ENCODE measurements at places on chromosomes 3 and 15.

GRCh38 chr15:88376574-88377174, 90.5 kb downstream of the MRPL46 start:
- no peak for DNase-seq

DNA sequence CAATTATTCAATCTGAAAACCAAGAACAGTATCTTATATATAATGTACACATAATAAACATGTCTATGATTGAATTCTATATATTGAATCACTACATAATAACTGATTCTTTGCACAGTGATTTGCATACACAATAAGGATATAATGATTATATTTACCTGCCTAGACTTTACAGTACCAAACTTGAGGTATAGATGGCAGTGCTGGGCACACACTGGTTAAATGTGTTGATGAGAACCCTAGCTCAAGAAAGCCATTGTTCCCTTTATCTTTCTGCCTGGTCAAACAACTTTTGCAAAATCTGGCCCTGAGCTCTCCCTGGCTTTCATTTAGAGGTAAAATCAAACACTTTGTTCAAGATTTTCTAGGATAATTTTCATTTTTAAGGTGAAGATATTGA, 697.7 kb downstream of the TUSC7 start:
- DNase-seq, result no peak

DNA sequence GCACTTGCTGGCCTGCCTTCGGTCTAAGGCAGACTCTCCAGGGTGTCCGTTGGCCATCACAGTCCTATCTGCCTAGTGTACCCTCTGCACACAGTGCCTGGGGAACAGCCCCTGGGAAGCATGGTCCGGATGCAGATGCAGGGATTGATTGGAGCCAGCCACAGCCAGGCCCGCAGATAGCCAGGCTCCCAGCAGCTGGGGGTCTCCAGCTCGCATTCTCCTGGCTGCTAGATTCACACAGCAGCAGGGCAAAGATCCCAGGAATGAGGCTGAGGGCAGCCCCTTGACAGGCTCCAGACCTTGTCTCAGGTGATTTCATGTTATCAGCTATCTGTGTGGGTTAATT, 41.4 kb downstream of the IRAK2 start:
- DNase-seq, result no peak

DNA sequence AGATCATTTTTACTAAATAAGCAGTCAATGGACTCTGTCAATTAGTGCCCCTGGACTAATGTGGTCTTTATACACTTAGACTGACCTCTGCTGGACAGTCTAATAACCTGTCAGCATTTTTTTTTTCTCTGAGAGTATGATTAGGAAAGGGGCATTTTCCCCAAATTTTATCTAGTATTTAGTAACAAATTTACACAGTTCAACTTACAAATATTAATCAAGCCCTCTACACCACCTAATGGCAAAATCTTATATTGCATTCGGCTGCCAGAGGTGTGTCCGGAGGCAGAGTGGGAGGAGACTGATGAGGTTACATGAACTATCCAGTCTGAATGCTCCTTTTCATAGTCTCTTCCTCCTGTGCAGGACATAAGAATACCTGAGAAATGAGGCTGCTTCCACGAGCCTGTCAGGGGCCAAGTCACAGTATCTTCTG, 36.0 kb upstream of the COLQ start:
- no peak for DNase-seq

DNA sequence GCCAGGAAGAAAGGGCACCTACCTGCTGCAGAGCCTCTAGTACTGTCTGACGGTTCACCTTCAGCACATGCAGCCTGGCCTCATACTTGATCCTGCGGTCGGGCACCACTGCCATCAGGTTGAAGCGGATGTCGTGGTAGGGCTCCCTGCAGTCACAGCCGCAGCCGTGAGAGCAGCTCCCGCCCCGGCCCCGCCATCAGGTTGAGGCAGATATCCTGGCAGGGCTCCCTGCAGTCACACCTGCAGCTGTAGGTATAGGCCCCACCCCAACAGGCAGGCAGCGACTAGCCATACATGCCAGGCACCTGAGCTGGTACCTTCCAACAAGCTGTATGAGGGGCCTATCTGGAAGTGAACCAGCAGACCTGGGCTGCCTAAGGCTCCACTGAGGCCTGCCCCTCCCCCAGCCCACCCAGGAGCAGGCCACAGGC, 38.7 kb downstream of the SEMA3G start:
- DNase-seq, result no peak

GRCh38 chr3:185215873-185216606, 37.8 kb downstream of the EHHADH start:
- no peak for DNase-seq

DNA sequence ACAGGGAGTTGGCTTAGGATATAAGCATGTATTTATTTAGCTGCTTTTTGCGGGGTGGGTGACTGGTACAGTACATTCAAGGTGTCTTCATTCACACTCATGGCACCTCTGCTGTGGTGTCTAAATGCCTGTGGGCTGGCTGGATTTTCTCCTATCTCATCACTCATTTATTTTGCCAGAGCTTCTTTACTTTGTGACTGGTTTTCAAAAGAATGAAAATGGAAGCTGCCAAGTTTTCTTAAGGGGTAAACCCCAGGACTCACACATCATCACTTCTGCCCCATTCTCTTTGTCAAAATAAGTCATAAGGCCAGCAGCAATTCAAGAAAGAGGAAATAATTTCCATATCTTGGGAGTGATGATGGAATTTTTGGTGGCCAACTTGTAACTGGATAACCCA, 493.4 kb upstream of the ALCAM start:
- no peak for DNase-seq

- no peak for DNase-seq
Measured at GRCh38 chr3:152769523-152769922, 65.4 kb upstream of the P2RY1 start.

DNA sequence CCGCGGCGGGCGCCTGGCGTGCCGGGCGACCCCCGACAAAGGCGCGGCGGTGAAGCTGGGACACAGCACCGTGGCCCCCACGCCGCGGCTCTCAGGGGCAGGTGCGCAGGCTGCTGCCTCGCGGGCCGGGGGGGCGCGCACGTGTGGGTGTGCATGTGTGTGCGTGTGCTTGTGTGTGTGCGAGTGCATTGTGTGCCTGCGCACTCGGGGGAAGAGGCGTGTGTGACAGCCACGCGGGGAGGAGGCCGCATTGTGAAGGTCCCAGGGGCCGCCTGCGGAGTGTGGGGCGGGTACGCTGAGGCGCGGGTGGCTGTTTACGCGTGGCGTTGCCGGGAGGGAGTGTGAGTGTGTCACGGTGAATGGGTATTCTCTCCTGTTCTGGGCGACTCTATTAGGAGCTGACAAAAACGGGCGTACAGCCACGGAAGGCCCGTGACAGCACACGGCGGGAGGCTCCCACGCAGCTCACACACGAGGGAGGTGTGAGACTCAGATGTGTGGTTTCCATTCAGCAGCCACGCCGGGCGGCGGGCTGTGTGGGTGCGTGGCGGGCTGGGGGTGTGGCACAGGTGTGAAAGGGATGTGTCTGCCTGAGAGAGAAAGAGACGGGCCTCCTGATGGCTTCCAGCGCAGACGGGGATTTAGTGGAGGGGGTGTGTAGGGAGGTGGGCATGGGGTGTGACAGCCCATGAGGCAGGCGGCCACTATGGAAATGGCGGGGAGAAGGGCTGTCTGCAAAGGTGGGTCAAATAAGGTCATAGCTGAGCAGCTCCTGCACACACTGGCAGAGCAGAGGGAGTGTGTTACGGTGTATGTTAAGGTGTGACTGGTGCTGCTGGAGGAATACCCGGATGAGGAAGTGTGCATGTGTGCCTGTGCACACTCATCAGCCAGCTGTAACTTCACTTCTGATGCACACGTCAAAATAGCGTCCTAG, 750 bp downstream of the PODXL2 start:
- DNase-seq, result no peak

GRCh38 chr3:122458992-122459391, 43.1 kb upstream of the WDR5B start:
- DNase-seq, result no peak

DNA sequence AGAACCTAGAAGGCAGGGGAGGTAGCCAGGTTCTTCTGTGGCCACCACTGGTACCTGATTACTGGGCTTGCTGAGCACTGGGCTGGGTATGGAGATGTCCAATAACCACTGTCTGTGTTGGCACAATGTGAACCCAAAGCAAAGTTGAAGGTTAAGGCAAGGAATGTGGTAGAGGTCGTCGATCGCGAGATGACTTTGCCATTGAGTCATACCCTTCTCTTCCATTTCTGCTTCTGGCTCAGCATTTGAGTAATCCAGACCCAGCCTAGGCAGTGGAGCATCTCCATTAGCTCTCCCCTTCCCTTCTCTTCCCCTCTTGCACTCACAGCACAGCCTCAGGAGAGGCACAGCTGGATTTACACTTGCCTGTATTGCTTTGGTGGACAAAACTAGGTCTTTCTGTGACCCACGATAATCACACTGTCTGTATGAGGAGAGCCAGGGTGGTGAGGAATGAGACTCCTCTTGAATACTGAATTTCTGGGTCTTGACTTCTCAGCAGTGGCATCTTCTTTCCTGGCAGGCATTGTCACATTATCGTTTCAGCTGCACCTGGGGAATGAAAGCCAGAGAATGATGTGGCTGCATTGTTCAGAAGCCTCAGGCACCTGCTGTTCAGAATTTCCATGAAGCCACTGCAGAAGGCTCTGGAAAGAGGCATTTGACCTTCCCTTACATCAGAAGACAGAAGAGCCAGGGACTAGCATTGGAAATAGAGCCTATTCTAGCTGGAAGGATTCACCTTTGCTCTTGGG, 272.6 kb downstream of the PDCD6IP start:
- DNase-seq, result no peak

DNA sequence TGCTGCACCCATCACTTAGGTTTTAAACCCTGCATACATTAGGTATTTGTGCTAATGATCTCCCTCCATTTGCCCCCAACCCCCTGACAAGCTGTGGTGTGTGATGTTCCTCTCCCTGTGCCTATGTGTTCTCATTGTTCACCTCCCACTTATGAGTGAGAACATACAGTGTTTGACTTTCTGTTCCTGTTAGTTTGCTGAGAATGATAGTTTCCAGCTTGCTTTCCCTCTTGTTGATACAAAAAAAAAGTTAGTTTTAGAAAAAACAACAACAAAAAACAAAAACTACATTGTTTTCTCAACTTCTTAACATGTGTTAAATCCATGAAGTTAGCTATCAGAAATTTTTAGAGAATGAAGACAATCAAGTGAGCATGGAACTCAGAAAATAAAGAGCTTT, 953.0 kb downstream of the VGLL3 start:
- DNase-seq, result no peak

DNA sequence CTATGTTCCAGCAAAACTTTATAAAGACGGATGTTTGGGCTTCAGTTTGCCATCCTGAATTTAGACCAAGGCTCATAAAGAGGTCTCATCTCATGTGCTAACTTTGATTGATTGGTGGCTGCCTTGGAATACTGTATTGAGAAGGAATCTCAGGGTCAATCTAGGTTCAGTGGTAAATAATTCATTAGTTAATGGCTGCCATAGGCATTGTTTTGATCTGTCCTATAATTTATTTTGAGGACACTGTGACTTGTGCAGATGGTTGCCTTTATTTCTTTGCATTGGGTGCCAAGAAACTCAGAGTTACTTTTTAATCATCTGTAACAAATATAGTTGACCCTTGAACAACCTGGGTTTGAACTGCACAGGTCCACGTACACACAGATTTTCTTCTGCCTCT, 159.8 kb downstream of the B3GALNT1 start:
- DNase-seq, result no peak

DNA sequence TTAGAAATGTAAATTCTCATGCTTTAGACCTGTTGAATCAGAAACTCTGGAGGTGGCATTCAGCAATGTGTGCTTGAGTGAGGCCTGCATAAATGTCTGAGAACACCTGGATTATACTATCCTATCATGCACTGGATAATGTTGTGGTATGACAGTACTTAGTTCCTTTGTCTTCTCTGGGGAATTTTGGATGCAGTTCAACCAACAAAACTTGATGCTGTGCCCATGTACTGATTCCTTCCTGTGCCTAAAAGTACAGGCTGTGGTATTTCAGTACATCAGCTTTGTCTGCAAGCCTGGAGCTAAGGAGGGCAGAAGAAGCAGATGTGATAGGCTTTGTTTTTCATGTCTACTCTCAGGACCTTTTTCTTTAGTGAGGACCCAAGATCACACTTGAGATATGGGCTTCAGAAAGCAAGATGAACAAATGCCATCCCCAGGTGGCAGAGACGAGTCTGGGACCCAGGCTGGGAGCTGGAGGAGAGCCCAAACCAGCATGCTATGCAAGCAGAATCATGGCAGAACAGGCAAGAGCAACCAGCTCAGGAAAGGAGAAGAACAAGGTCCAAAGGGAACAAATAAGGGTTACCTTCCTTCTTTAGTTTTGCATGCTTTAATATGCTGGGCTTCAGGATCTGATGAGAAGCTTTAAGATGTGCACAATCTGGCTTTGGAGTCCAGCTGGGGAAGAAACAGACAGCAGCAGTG, 124.7 kb downstream of the MYRIP start:
- no peak for DNase-seq

GRCh38 chr3:193207290-193208273, 33.4 kb upstream of the PLAAT1 start:
- DNase-seq, result no peak

GRCh38 chr3:194086388-194087075, 49.4 kb upstream of the HES1 start:
- no peak for DNase-seq

GRCh38 chr15:57784081-57784511, 77.6 kb downstream of the POLR2M start:
- DNase-seq, result no peak

GRCh38 chr3:30933478-30934207, 39.2 kb upstream of the GADL1 start:
- no peak for DNase-seq

GRCh38 chr3:128349963-128350599, 116.6 kb downstream of the DNAJB8 start:
- DNase-seq, result no peak

GRCh38 chr15:58773024-58773423, 1.9 kb downstream of the MINDY2 start:
- no peak for DNase-seq

DNA sequence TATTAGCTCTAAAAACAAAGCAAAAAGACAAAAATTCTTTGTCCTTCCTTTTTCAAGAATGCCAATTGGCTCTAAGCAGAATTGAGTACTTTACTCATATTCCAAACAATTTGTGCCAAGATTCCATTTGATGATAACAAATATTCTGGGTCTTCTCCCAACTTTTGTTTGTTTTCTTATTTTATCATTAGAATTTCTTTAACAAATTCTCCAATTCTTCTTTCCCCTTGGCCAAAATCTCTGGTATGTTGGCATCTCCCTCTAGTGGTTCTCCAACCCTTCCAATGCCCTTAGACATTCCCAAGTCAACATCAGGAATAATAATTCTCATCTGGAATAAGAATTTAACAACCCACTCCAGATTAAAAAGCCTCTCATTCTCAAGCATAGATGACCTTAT, 5.3 kb downstream of the CPOX start:
- no peak for DNase-seq

DNA sequence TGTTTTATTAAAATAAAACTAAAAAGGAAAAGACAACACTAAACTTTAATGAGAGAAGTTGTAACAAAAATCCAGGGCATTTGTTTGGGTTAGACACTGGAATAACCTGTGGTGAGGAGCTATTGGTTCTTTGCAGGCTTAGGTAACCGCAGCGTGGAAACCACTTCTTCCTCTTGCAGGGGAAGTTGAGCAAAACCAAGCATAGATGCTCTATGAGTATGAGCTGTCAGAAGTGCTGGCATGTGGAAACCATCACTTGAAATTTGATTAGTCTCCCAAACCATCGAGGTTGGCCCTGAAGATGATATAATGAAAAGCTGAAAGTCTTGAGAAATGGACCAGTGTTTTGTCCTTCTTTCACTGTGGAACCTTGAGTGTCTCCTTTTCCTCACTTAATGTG, 127.1 kb upstream of the RBMS3 start:
- no peak for DNase-seq

GRCh38 chr3:178231645-178232044, 304.6 kb upstream of the KCNMB2 start:
- DNase-seq, result no peak

- DNase-seq, result no peak
Measured at GRCh38 chr3:30289766-30290165, 316.6 kb upstream of the TGFBR2 start.

All from 8988T (cell line).